ENCODE measurements at places on chromosomes 4 and X. TPM values are rescaled to one million over a fixed set of nuclear protein-coding genes. Genes with fewer than 3 reads are reported as not detected.

Gene MAGEC3
- total RNA-seq = not detected

- DNase-seq = no peak
These were observed 94.7 kb upstream of the DIPK2B start for GRCh38 chrX:45295259-45295986.

DNA sequence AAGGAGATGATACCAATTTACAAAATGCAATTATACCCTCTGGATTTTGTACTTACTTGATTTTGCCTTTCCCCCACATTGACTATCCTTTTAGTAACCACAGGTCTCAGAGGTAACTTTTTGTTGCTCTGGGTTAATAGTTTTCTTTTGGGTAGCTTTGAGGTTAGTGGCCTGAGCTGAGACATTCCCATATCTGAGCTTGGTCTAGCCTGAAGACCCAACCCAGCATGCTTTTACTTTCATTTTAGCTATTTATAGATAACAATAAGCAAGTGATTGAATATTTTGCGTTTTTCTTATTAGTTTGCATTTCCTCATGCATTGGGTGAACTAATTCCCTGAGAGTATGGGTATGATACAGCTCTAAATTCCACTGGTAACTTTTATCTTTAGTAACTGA, 11.8 kb downstream of the HTN1 start:
- no peak for DNase-seq

DNA sequence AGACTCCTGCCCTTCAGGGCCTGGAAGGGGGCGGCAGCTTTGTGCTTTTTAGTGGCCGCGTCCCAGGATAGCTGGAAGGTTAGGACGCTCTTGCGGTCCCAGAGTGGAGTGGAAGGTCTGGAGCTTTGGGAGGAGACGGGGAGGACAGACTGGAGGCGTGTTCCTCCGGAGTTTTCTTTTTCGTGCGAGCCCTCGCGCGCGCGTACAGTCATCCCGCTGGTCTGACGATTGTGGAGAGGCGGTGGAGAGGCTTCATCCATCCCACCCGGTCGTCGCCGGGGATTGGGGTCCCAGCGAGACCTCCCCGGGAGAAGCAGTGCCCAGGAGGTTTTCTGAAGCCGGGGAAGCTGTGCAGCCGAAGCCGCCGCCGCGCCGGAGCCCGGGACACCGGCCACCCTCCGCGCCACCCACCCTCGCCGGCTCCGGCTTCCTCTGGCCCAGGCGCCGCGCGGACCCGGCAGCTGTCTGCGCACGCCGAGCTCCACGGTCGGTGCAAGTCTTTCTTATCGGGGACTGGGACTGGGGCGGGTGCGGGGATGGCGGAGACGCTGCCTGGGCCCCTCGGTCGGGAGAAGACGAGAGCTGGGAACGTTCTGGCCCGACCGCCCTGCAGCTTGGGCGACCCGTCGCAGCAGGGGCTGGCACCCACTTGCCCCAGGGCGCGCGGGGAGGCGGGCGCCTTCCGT, at the start of gene EDNRA:
Gene EDNRA (plus strand): TSS at position 207 of the 686 bp plus-strand sequence. CDS start 4,585 bp downstream, outside the sequence.
- peak; percentile 47 for DNase-seq

- no peak for DNase-seq
These were observed 581 bp downstream of the DNAJB14 start for GRCh38 chr4:99945718-99946355.

- DNase-seq = no peak
These were observed 32.4 kb downstream of the IGFBP7 start for GRCh38 chr4:57077550-57078343.

Data from left ventricle myocardium superior (tissue), 1 donor.